CD4-positive, alpha-beta T cell treated with Interleukin-15 for 4 hours (primary cell): ENCODE measurements at places on chromosomes 4 and X.

GRCh38 chr4:139956507-139957017, 197.4 kb downstream of the MAML3 start:
- DNase-seq: no peak

DNA sequence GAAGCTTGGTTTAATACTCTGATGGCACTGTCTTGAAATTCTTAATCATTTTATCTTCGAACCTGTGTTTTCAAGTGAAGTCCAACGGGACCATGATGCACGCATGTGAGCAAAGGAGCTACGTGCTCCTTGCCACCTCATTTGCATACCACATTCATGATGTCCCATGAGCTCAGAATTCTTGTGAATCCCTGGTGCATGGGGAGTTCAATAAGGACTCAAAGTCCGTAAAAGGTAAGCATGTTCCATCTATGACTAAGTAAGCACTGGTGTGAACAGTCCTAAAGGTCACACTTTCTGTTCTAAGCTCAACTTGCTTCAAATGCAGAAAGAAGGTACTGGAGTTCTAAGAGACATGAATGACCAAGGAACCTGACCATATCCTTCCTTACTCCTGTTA, 13.1 kb upstream of the GPM6B start:
- no peak for DNase-seq

GRCh38 chr4:110516106-110516922, 40.4 kb downstream of the ENPEP start:
- peak; percentile 72 for DNase-seq

DNA sequence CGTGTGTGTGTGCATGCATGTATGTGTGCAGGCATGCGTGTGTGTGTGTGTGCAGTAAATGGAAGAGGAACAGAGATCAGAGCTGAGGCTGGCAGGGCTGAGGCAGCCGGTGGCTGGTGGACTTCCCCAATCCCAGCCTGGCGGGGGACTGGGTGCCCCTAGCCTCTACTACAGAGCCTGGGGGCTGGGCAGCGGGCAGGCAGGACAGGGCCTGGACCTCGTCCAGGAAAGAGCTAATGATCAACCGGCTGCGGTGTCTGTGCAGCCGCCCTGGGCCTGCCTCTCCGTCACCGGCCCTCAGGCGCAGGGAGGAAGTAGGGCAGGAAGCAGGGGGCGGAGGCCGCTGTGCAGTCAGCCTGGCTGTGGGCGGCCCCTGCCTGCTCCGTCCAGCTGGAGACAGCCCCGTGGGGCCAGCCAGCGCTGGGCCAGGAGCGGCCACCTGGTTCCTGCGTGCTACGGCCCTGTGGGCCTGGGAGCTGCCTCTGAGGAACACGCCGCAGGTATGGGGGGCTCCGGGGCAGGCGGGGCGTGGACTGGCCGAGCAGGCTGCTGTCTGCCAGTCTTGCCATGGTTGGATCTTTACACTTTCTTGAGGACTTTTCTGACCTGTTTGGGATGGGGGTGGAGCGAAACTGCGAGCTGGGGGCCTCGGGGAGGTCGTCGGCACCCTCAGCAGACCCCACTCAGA, at the start of gene SH3TC1:
Gene SH3TC1, plus strand, starts transcription at position 385 of the 688 bp plus-strand sequence. CDS start 5,905 bp downstream, outside the sequence.
- peak; percentile 63 for DNase-seq

DNA sequence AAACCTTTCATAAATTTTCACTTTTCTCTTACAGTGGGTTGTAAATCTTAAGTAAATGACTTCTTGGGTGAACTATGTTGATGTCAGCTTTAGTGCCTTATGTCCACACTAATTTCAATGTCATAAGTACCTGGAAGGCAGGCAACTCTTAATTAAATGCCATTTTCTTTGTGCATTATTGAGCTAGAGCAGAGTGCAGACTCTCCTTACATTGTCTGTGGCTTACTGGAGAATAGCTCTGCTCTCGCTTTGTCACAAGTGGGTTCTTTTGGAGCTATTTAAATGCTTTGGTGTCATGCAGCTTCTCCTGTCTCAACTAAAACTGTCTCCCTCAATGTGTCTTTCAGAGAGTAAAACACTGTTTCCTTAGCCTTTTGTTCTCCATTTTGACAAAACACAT, 411.6 kb downstream of the STIM2 start:
- DNase-seq: no peak

DNA sequence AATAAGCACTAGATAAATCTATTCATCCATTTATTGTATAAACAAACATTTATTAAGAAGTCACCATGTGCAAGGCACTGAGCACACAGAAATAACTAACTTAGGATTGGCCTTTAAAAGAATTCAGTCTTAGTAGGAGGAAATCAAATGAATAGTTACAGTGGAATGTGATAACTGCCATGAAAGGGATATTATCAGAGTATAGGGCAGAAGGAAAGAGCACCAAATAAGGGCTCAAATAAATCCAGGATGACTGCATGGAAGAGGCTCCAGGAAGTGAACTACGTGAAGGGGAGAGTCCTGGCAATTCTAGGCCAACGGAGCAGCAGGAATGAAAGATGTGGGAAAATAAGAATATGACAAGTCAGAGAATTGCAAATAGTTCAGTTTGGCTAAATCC, 406.0 kb downstream of the INPP4B start:
- no peak for DNase-seq

- DNase-seq: no peak
Observed at GRCh38 chrX:99461223-99461622, 948.9 kb downstream of the PCDH19 start.

DNA sequence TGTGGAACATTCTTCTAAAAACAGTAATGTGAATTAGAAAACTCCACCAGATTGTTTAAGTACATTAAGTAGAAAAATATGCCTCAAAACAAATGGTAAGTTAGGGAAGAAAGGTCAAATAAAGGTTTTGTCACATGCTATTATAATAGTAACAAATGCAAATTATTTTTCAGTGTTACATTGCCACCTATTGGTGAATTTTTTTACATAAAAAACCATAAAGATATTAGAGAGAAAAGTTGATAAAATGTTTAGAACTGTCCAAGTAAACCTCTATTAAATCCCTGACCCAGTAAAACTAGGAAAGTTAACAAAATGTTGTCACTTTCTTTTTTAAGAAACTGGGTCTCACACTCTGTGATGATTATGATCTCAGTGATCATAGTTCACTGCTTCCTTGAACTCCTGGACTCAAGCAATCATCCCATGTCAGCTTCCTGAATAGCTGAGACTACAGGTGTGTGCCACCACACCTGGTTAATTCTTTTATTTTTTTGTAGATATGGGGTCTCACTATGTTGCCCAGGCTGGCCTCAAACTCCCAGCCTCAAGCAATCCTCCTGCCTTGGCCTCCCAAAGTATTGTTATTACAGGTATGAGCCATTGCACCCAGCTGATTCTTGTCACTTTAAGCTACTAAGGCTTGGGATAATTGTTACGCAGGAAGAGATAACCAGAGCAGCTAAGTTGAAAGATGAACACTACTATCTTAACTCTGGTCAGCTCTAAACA, 157.6 kb downstream of the ATRX start:
- DNase-seq: no peak

DNA sequence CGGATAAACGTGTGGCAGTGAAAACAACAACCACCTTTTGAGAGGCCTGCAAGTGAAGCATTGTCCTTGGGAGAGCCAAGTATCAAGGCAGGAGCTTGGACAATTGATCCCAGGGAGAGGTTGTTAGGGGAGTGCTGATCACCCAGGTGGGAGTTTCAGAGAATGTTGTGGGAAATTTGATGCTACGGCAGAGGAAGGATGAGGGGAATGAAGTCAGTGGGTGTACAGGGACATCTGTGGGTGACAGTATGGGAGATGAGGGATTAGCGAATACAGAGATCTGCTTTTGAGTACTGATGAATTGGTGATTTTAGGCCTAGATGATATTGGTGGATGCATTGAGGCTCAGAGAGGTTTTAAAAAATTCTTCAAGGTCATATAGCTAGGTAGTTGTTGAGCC, 4.3 kb downstream of the GNL3L start:
- DNase-seq: no peak

- no peak for DNase-seq
Observed at GRCh38 chr4:133058701-133059100, 90.4 kb upstream of the PCDH10 start.

GRCh38 chr4:181525634-181526033, 717.6 kb upstream of the TENM3 start:
- DNase-seq: no peak

DNA sequence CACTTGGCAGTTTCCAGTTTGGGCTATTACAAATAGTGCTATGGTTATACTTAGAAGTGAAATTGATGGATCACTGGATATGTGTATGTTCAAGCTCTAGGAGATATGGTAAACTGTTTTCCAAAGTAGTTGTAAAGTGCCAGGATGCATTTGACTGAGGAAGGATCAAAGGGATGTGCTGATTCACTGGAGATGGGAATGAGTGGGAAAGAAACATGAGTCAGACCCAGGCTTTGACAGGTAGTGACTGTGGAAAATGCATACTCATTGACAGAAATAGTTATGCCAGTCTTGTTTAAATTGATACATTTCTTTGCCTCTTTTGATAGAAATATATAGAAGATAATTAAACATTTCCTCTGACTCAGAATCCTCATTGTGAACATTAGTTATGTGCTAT, 77.9 kb downstream of the CEP135 start:
- DNase-seq: no peak

GRCh38 chrX:122135070-122135469, 1049.0 kb upstream of the GRIA3 start:
- no peak for DNase-seq

DNA sequence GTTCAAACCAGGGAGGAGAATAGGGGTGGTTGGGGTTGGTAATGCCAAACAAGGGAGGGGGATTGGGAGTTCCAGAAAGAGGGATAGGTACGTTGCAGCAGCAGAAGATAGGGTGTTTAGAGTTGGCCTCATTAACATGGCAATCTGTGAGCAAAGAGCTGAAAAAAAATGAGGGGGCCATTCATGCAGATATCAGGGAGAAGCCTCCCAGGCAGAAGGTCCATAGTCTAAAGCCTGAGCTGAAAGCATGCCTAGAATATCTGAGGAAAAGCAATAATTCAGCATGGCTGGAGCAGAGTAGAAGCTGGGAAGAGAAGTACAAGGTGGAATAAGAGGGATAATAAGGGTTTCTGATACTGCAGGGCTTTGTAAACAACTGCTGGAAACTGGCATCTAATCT, 550.9 kb upstream of the LCORL start:
- no peak for DNase-seq

- no peak for DNase-seq
Observed at GRCh38 chrX:4710618-4711433, 997.4 kb upstream of the PRKX start.

- DNase-seq: no peak
Observed at GRCh38 chrX:72271812-72272211, 5.2 kb downstream of the RPS4X start.

- DNase-seq: peak; percentile 16
Observed at GRCh38 chrX:39439906-39440798, 638.9 kb downstream of the MID1IP1 start.

DNA sequence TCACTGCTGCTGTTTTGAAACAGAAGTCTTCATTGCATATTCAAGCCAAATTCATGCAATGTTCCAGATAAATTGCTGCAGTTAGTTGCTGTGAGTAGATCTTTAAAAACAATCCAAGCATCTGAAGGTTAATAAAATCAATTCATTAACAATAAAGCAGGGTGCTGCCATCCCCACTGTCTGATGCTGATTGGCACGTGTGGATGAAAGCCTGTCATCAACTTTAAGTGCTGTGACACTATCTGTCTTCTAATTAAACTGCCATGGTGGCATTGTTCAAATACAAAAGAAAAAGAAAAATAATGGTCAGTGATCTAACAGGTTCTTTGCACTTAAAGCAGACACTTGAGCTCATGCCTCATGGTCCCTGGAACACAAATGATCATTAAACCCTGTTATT, 63.0 kb upstream of the MND1 start:
- DNase-seq: no peak

DNA sequence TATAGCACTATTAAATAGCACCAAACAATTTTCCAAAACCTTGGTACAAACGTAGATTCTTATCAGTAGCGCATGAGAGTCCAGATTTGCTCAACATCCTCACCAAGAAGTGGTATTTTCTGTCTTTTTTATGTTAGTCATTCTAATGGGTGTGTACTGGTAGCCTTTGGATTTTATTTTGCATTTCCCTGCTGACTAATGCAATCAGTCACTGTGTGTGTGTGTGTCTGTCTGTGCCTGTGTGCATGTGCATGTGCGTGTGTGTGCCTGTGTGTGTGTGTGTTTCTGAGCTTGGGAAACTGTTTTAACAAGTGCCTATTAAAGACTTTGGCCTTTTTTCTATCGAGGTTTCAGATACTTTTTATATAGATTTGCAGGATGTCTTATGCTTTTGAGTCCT, 82.2 kb upstream of the MAGEA10 start:
- DNase-seq: no peak

- DNase-seq: no peak
Observed at GRCh38 chr4:65865489-65865888, 195.2 kb upstream of the EPHA5 start.

DNA sequence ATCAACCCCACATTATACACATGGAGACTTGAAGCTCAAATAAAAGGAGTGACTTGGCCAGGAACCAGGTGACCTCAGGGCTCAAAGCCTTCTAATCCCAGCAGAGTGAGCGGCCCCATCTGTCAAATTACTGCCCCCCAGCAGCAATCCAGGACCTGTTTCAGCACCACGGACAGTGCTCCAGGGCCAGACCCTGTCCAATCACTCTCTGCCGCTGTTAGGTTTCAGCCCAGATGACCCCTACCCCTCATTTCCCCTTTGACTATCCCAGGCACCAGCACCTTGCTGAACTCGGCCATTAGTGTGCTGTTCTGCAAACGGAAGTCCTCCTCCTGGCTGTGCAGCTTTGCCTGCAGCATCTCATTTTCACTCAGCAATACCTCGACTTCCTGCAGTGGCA, 5.1 kb downstream of the GRIPAP1 start:
- DNase-seq: no peak

DNA sequence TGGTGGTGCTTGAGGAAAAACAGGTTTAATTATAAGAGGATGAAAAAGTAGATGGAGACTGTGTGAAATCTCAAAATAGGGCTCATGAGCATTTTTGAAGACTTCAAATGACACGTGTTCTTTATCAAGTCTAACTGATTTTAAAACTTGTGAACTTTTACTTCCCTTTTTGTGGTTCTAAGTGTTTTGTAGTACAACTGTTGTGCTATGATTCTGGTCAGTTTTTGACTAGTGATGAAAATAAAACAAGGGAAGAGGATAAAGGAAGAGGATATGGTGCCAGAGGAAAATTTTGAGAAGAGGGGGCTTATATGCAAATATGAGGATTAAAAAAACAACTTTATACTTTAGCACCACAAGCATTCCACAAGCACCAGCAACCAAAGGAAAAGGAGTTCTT, 644.0 kb downstream of the RPA4 start:
- no peak for DNase-seq

- peak; percentile 51 for DNase-seq
Observed at GRCh38 chrX:48945517-48946348, 11.7 kb downstream of the OTUD5 start.

GRCh38 chrX:17470136-17470535, 95.1 kb downstream of the NHS start:
- DNase-seq: no peak

DNA sequence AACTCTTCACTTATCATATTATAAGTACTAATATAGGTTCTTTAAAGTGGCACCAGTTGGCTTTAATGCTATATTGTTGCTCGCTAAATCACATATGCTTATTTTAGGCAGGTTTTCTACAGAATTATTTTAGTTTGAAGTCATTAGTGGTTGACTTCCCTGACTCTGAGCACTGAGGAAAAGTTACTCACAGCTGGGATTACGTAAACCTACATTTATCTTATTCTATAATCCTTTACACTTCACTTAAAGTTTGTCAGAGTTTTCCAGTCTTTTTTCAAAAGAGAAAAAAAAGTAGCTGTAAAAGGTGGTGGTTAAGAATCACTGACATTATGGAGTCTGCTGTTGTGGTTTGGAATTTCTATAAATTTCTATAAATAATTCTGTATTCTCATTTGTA, 5.8 kb downstream of the UGT2B4 start:
- DNase-seq: no peak

- DNase-seq: no peak
Observed at GRCh38 chr4:67593741-67594175, 35.2 kb downstream of the STAP1 start.
